ENCODE measurements at places on chromosomes 2 and 18. TPM values are rescaled to one million over a fixed set of nuclear protein-coding genes. Genes with fewer than 3 reads are reported as not detected.

The GTF2A1L gene
- 0.60 TPM for total RNA-seq

The CACNB4 gene
- total RNA-seq, result 0.31 TPM

The ZRANB3 gene
- total RNA-seq, result 13.6 TPM

The REV1 gene
- 9.3 TPM for total RNA-seq

The PASK gene
- 15.5 TPM for total RNA-seq

GRCh38 chr2:25314514-25315315 is 27.0 kb downstream of the DNMT3A start:
- no peak for DNase-seq

- DNase-seq, result no peak
Measured at GRCh38 chr2:66578054-66578686, 143.2 kb downstream of the MEIS1 start.

DNA sequence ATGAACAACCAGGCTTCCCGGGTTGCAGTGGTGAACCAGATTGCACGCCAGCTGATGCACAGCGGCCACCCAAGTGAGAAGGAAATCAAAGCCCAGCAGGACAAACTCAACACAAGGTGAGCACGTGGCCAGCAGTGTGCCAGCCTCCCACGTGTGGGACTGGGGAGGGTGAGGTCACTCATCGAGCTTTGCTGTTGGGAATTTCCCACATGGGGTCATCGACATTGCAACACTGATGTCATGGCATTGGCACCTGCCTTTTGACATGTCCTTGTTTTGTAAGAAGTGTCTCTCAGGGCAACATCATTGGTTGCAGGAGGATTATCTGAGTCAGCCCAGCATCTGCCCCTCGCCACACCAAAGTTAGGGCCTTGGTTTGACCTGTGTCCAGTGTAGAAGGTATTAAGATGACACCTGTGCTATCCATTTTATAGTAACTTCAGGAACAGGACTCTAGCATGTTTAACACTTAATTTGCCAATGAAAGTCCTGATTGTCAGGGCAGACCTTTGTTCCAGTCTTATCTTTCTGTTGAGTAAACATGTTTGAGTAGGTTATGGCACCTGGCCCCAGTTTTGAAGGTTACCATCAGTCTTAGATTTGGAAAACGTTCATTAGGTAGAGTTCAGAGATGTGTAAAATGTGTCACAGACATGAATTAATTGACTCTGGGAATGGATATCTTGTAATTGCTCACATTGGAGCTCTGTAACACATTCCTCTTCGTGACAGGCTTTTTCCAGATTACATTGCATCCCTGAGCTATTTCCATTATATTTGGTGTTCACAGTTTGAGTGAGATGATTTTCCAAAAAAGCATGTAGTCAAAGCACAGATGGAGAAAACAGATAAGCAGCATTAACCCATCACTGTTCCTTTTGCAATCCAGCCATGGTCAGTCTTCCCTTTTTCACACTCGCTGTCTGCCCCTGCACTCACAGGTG is 93.3 kb upstream of the EML6 start:
- no peak for DNase-seq

DNA sequence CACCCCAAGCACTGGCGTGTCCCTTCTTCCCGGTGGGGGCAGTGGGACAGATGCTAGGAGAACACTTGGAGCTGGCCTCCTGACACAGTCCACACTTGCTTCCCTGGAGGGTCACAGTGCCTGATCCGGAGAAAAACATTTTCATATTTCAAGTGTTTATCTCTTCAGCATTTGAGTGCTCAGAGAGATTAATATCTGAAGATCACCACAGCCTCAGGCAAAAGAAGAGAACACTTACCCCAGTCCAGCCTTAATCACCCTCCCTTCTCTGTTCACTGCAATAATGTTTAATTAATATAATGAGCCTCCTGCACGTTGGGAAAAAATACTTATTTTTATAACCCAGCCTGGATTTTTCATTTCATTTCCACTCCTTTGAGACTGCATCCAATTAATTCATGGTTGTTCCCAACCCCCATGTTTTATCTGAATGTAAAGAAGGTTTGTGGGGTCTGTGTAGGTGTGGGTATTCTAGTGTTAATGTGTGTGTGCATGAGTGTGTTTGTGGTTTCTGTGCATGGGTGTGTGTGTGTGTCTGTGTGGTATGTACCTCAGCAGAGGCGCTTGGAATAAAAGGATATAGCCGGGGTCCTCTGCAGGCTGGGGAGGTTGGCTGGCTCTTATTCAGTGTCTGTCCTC is 72.1 kb downstream of the NRP2 start:
- DNase-seq, result no peak

GRCh38 chr2:78120275-78120674 is 598.1 kb upstream of the LRRTM4 start:
- DNase-seq, result no peak

GRCh38 chr18:31821545-31822171 is 61.0 kb upstream of the SLC25A52 start:
- DNase-seq, result no peak

DNA sequence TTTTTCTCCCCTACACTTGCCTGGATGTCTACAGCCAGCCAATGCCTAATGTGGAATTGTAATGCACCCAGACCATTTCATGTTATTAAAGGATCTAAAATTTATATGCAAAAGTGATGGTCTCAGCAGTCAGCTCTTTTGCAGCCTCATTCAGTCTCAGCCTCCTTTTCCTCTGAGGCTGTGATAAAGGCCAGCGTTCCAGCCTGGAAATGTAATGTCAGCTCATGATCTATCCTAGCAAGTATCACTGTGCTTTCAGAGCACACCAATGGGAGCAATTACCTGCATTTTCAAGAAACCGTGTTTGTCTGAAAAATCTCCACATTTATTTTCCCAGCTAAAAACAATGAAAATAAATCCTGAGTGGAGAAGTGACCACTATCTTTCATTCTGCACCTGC is 274.6 kb downstream of the CDH20 start:
- DNase-seq, result no peak

DNA sequence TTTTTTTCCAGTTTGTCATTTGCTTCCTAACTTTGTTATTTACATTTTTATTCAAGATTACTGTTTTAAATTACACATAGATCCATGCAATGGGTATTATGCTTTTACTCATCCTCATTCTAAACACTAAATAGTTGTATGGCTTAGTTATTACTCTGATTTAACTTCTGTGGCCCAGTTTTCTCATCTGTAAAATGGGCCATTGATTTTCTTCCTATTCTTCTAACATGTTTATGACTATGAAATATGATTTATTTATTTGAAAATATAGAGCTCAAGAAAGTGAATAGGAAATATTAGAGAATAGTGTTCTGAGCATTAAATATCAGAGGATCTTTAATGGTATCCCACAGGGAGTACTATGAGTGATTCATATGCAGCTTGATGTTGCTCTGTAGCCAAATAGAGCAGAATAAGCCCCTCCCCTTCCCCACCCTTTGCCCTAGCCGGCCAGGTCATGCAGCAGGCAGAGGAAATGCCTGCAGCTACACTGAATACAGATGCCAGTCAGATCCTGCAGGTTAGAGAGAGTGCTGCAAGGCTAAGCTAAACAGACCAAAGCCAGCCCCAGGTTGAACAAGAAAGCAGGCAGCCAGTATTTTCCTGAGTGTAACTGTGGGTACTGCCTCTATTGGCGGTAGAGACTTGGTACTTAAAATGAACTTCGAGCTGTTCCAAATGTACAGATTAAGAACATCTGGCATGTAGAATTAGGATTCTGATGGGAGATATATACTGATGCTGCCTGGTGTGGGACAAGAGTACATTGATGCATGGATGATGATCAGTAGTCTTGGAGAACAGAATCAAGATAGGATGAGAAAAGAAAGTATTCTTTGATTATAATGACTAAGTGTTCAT is 11.7 kb upstream of the ACYP2 start:
- peak; percentile 78 for DNase-seq

DNA sequence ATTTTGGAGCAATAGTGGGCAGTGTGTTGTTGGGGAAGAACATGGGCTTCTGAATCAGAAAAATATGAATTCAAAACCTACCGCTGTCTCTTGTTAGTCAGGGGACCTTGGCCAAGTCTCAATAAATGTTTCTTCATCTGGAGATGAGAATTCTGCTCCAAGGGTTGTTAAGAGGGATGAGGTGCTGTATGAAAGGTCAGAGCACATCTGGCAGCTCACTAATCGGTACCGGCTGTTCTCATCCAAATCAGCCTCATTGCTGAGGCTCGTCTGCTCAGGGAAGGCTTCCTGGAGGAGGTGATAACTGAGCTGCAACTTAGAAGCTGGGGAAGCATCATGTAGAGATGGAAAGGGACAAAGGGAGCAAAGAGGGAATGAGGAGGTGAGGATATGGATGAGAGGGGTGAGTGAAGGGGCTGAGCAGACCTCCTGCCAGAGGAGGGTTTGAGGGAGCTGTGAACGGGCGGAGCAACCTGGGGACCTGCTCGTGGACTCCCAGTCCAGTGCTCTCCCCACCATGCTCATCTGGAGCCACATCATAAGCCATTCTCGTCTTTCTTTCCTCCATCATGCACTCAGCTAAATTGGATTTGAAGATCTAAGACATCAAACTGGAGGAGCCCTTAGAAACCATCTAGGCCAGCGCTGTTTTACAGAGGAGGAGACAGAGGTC is 47.4 kb downstream of the GREB1 start:
- DNase-seq, result no peak

DNA sequence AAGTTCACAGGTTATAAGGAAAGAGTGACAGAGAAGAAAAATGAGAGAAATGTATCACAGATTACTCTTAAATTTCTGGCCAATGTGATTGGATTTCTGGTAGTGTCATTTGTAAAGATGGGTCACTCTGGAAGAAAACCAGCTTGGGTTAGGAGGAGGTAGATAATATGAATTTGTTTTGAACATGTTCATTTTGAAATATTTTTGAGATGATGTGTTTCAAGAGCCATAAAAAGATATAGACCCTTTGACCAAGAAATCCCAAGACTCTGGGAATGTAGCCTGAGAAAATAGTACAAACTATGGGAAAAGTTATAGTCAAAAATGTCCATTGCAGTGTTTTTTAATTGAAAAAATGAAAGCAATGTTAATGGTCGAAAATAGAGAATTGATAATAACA is 70.7 kb downstream of the CALCRL start:
- no peak for DNase-seq

GRCh38 chr2:187118331-187119099 is 269.5 kb upstream of the ZSWIM2 start:
- DNase-seq, result no peak

GRCh38 chr2:111054791-111055691 is 65.7 kb upstream of the BCL2L11 start:
- DNase-seq, result no peak

GRCh38 chr2:186486651-186487647 is 889 bp downstream of the ZC3H15 start:
- no peak for DNase-seq
